ENCODE measurements at places on chromosomes 4 and X.

- DNase-seq = peak; percentile 63
These were observed 46.9 kb upstream of the SLC25A4 start for GRCh38 chr4:185096032-185096653.

DNA sequence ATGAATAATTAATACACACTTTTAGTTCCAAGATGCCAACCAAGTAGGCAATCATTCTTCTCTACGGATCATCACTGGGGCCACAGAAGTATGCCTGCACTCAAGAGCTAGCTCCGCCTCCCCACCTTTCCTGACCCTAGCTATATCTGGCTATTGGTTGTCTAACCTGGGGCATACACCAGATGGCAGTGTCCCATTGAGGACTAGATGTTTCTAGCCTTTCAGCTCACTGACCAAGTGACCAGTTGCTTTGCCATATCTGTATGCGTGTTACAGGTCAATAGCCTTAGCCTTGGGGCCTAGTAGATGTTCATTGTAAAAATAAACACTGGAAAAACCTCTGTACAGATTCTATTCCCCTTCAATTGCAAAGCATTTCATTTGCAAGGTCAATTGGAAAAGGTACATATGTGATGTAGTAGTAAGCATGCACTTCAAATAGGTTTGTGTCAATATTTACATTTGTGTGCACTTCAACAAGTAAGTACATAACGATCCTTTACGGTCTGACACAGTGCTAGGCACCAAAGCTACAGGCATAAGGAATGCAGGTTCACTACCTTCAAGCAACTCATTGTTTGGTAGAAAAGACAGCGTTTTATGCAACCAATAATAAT, 521.7 kb downstream of the PPARGC1A start:
- DNase-seq = no peak

- no peak for DNase-seq
These were observed 64.4 kb upstream of the IBSP start for GRCh38 chr4:87734936-87735335.

- DNase-seq = no peak
These were observed 132.7 kb downstream of the TRAM1L1 start for GRCh38 chr4:116952530-116953136.

DNA sequence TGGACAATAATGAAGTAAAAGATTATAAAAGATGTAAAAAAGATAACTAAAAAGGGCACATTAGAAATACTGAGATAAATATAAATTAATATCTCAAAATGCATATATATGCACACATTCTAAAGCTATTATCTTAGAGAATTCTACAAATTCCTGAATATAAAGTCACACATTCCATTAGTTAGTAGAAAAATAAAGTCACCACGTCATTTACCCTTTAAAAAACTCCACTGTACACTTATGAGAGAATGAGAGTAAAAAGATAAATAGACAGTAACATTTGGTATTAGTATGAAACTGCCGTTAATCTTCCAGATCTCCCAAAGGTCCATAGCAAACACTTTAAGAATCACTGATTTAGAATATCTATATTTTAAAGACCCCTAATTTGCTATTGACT, 67.2 kb upstream of the IL15 start:
- DNase-seq = no peak

GRCh38 chr4:182901337-182901736, 15.8 kb downstream of the DCTD start:
- no peak for DNase-seq

DNA sequence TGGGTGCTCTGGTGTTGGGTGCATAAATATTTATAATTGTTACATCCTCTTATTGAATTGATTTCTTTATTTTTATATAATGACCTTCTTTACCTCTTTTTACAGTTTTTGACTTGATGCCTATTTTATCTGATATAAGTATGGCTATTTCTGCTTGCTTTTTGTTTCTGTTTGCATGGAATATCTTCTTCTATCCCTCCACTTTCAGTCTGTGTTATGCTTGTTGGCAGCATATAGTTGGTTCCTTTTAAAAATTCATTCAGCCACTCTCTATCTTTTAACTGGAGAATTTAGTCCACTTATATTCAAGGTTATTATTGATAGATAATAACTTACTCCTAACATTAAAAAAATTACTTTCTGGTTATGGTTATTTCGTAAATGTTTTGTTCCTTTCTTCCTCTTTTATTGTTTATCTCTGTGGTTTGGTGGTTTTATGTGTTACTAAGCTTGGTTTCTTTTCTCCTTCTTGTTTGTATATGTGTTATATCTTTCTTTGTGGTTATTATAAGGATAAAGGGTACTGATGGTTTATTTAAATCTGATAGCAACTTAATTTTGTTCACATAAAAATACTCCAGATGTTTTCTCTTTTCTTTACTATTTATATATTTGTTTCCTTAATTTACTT, 69.5 kb downstream of the IL15 start:
- no peak for DNase-seq

DNA sequence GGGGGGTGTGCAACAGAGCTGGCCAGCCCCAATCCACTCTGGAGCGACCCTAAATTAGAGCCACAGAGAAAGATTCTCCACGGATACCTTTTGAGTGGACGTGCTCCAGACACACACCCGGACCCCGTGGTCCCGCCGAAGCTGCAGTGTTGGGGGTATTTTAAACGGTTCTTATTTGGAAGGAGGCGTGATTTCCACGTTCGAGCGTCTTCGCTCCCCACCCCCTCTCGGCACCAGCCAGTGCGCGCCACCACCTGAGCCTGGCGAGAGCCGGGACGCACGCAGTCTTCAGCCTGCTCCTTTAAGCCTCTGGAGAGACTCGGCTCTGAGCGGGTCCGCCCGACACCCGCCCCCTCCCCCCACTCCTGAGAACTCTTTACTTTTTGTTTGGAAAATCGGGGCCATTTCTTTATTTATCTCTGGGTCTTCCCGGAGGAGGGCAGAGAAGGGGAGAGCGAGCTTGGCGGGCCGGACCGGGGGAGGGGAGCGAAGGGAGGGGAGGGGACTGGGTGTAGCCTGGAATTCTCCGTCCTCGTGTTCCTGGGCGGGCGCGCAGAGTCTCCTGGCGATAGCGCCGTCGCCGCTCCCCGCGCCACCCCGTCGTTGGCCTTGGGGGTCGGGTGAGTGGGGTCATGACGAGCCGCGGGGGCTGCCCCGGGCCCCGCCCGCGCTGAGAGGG, 668 bp upstream of the PTCHD1 start:
- no peak for DNase-seq

DNA sequence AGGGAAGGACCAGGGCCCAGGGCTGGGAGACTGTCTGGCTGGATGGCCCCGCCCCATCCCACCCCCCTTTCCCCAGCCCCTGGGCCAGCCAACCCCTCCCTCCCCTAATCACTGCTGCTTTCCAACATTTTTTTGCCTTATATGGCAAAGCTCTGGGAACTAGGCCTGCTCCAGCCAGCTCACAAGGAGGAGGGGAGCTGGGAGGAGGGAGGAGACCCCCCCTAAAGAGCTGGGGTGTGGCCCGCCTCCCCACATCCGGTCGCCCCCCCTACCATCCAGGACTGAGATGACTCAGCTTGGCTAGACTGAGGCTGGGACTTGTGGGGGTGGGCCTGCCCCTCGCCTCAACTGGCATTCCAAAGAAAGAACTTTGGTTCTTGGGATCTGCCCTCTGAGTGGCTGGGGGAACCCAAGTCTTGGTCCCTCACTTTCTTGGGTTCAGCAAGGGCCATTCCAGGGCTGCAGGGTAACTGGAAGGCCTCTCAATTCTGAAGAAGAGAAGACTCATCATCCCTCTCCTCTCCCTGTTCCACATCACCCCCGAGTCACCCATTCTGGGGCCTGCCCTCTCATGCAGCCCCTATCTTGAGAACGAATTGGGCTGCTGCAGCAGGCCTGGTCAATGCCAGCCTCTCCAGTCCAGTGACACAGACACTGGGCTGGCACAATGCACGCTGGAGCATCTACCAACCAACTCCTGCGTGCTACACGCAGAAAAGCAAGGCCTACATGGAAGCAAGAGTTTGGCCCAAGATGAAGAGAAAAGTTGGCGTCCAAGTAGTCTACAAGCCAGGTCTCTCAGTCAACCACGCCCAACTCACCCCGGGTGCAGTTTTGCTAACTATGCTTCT, 4.8 kb downstream of the FLNA start:
- peak; percentile 49 for DNase-seq

DNA sequence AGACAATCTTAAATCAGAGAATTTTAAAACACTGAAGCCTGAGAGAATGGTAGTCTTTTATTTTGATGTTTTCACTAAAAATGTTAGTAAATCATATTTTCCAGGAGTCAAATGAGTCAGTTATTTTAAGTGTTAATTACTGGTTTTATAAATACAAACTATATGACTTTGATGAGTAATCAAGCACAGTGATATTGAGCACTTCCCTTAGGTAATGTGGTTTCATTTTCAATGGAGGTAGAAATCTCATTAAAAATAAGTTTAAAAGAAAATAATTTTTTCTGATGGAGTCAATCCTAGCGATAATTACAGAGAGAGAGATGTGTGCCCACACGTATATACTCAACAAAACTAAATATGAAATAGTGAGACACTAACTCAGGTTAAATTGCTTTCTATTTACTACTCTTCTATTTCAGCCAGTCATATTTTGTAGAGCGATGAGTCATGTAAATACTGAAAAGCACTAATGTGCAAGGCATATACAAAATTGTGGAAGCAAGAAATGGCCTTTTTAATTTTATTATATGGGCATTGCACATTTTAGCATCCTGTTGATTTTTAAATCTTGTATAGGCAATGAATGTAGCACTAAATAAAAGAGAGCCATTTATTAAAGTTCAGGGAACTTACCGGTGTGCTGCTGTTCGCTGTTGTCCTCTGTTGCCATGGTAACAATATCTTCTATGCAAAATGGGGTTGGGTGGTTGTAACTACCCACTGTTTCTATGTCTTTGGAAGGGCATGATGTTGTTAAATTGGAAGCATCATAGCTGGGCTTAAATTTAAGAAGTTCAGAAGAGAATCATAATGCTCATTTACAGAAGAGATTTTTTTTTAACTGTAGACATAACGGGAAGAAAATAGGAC, 513.7 kb downstream of the TLL1 start:
- no peak for DNase-seq

- no peak for DNase-seq
These were observed 247.5 kb downstream of the PDGFC start for GRCh38 chr4:156723951-156724668.

DNA sequence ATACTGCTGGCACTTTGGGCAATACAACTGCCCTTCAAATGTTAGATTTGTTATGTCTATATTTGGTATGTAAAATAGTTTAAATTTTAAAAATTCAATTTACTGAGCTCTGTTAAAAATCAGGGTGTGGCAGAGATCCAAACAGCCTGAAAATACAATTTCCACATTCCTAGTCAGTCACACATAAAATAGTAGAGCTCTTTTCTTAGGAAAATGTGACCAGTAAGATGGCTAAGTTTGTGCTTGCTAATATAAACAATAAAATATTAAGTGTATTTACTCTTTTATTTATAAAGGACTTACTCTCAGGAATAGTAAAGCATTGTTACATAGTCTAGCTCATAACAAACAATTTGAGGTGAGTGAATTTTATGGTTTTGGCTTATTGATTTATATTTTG, 200.2 kb downstream of the DKK2 start:
- DNase-seq = no peak

DNA sequence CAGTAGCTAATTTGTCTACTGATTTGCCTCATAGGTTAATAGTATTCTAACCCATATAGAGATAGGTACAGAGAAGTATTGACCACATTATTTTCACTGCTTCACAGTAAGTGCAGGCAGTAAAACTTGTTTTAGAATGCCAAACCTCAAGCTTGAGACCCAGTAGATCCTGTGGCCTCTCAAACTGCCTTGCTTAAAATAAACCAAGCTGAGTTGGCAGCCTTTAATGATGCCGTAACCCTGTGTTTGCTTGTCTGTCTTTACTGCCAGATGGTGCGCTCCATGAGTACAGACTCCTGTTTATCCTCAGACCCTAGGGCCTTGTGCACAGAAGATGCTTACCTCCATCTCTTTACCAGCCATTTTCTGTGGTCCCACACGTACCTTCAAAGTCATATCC, 50.8 kb downstream of the ANXA3 start:
- DNase-seq = no peak
